ENCODE measurements at places on chromosomes 6 and 20. TPM values are rescaled to one million over a fixed set of nuclear protein-coding genes. Genes with fewer than 3 reads are reported as not detected.

The RTF2 gene
- total RNA-seq: 63.7 TPM

The CYP21A2 gene
- 0.17 TPM for total RNA-seq

The MED23 gene
- total RNA-seq: 13.2 TPM

The FAM83C gene
- not detected for total RNA-seq

The NHLRC1 gene
- total RNA-seq: 2.1 TPM

The ANKRD6 gene
- 0.84 TPM for total RNA-seq

The ULBP3 gene
- 18.5 TPM for total RNA-seq

The TFAP2C gene
- total RNA-seq: not detected
